ENCODE measurements at places on chromosomes 5 and 9.
A peak's percentile ranks its signal among the peaks of the same experiment; 100 is the strongest.

GRCh38 chr9:138075496-138075895 is 197.9 kb downstream of the CACNA1B start:
- DNase-seq, result no peak

DNA sequence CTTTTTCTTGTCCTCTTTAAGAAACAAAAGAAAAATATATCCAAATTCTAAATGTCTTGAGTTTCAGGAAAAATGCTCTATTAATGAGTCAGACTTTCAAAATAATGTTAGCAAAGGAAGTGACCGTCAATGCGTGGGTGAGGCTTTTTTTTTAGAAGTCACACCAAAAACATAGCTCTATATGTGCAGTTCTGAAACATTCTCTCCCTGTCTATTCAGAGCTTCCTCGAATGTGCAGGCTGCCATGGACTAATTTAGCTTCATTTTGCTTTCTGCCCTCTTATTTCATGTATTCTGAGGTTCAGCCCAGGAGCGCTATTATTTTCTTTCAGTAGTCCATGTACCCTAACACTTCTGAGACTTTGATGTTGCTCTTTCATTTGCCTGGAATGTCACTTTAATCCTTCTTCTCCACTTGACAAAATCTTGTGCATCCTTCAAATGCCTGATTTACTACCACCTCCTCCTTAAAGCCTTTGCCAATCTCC is 72.5 kb upstream of the RASA1 start:
- peak; percentile 18 for DNase-seq

DNA sequence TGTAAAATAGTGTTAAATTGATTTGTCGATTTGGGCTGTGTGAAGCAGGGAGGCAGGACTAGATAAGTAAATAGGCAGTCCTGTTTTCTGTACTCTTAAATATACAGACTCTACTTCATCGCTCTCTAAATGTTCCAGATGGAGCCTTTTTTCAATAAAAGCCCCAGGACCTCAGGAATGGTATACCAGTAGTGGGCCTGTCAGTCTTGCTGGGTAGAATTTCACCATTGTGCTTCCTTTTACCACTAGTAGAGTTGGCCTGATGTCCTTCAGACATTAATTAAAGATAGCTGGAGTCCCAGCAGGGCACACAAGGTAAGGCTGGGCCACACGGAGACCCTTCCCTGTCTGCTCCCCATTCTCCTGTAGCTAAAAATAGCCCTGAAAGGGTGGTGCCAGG is 6.0 kb downstream of the SNX18 start:
- no peak for DNase-seq

GRCh38 chr5:179345433-179346321 is at the start of gene ADAMTS2:
ADAMTS2 (minus strand) TSS chr5:179345461; CDS start chr5:179345328, 133 bp downstream.
- no peak for DNase-seq

DNA sequence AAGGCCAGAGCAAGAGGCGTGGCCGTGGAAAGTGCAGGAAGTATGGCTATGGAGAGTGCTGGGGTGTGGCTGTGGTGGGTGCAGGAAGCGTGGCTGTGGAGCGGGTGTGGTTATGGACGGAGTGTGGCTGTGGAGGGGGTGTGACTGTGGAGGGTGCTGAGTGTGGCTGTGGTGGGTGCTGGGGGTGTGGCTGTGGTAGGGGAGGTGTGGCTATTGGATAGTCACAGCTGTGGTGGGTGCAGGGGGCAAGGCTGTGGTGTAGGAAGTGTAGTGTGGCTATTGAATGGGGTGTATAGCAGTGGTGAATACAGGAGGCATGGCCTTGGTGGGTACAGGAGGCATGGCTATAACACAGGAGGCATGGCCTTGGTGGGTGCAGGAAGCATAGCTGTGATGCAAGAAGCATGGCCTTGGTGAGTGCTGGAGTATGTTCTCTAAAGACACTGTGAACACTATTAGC is 40.8 kb upstream of the SPATA31C2 start:
- no peak for DNase-seq

- no peak for DNase-seq
Measured at GRCh38 chr5:68260467-68260866, 44.9 kb downstream of the PIK3R1 start.

GRCh38 chr9:115275753-115276152 is 157.8 kb upstream of the TNC start:
- DNase-seq, result no peak

DNA sequence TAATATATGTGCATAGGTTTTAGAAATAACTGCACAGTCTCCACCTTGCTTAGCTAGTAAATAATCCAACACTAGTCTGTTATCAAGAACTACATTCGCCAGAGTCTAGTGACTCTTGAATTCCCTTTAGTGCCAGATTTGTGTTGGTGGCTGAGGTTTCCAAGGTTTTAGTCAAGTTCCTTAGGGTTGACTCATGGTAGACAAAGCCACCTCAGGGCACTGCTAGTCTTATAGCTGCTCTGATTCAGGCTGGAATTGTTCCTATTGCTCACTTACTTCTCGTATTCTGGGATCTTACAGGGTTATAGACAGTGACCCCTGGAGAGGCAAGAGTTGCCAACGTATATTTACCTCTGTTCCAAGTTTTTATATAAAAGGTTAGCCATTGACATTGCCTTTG is 1369.8 kb upstream of the CDH9 start:
- DNase-seq, result no peak

All from AG09319 (cell line).